ENCODE measurements at places on chromosomes 5 and 9.
A peak's percentile ranks its signal among the peaks of the same experiment; 100 is the strongest.

DNA sequence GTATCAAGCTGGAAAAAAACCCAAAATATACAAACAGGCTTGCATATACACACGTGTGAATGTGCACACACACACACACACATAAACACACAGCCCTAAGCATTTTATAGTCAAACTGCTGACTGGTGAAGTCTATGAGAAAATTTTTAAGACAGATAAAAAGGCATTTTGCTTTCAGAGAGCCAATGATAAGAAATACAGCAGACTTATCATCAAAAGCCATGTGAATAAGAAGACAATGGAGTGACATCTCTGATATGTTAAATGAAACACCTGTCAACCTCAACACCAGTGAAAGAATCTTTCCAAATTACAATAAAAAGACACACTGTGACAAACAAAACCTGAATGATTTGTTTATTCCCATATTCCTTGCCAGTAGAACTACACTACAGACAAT, 233.3 kb downstream of the CDH9 start:
- no peak for DNase-seq

GRCh38 chr5:44952376-44952775, 143.6 kb downstream of the MRPS30 start:
- DNase-seq = peak; percentile 65

GRCh38 chr9:5509573-5509972, 758 bp upstream of the PDCD1LG2 start:
- no peak for DNase-seq

DNA sequence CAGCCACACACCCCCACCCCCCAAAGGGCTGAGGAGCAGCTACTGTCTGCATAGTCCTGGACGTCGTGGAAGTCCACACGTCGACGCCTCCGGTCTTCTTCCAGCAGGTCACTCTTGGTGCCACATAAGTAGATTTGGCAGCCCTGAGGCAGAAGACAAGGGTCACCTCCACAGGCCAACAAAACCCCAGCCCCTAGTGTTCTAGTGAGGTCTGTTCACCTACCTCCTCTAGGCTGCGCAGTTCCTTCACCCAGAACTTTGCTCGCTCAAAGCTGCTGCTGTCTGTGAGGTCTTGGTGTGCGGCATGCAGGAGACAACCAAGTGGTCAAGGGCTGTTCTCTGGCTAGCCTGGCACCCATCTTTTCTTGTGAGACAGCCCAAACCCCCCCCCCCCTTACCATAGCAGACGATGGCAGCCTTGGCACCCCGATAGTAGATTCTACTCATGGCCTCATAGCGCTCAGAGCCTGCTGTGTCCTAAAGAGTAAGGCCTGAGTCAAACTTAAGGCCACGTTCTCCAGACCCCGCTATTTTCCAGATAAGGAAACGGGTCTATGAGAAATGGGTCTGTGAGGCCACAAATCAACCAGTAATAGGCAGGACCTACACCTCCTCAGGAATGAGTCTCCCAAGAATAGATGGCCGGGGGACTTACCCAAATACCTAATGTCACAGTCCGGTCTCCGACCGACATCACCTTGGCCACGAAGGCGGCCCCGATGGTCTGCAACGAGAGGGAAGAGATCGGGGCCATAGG, 987 bp downstream of the RAB24 start:
- DNase-seq = peak; percentile 55

GRCh38 chr9:129832982-129833381, 2.1 kb downstream of the C9orf78 start:
- DNase-seq = no peak

DNA sequence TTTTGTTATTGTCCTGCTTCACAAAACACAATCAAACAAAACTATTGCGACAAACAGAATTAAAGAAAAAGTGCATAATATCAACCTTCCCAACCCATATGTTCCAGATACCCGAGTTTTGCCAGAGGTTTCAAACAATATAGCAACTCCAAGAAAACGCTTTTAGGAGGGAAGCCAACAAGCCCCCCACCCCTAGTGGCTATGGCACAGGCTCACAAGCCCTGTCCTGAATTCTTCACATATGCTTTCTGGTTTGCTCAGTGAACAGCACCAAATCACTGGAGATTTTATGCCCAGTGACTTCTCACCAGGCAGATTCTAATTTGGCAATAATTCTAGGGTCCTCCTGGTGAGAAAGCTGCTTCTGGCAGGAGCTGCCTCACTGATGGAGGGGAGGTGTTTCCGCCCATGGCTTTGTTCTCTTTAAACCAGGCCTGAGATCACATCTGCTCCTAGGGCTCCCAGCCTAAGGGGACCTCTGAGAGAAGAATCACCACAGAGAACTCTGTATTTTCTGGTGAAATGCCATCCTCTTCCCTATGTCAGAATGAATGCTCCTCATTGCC, 1982.4 kb downstream of the EFNA5 start:
- no peak for DNase-seq

DNA sequence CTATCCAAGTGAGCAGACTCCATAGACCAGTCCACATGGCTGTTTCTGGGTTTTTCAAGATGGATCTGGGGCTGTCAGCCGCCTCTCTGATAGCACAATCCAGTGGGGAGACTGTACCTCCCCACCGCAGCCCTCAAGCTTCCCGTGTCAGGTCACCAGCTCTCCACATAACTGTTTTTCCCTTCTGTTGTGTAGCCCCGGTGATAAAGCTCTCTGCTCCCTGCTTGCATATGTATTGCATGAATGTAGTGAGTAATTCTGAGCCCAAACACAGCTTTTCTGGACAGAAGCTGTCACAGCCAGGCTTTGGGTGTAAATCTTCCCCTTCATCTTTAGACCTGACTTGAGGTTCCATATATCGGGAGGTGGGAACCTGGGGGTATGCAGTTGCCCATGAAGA, 23.1 kb upstream of the CFAP157 start:
- no peak for DNase-seq

GRCh38 chr5:135371622-135372232, 27.3 kb downstream of the MACROH2A1 start:
- DNase-seq = no peak

DNA sequence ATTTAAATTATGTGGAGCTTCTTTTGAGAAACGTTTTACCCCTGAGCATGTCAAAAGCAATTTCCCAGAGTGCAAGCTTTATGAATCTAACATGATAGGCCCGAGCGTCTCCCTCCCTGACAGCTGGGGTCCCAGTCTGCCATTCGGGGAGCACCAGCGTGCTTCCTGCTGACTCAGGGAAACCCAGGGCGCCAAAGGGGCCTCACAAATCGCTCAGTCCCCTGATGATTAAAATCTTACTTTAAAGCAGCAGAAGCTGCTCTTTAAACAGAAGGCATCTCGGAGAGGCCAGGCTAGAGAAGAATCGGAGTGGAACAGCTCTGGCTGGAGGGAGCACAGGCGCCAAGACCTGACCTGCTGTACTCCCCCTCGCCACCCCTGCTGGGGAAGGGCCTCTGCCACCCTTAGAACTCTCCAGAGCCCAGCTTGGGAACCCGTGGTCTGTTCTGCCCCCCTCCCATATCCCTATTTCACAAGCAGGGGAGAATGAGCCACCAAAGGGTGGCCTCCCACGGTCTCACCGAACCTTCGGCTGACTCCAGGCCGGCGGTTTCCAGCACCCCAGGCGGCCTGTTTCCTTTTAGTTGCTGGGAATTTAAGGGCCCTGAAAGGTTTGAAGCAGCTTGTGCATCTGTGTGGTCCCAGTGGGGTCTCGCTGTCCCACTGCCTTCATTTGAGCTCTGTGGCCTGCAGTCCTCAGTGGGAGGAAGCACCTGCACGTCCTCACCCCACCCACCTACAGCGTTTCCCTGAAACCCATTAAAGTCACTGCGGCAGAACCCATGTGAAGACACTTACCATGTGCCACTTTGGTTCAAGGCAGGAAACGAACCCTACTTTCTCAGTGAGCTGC, 147.6 kb downstream of the COL23A1 start:
- no peak for DNase-seq

GRCh38 chr9:73199886-73200285, 48.2 kb downstream of the ANXA1 start:
- DNase-seq = peak; percentile 29

- peak; percentile 38 for DNase-seq
Observed at GRCh38 chr5:1111241-1111726, 579 bp downstream of the SLC12A7 start.

GRCh38 chr9:86722706-86723075, 224.6 kb downstream of the GAS1 start:
- DNase-seq = no peak

DNA sequence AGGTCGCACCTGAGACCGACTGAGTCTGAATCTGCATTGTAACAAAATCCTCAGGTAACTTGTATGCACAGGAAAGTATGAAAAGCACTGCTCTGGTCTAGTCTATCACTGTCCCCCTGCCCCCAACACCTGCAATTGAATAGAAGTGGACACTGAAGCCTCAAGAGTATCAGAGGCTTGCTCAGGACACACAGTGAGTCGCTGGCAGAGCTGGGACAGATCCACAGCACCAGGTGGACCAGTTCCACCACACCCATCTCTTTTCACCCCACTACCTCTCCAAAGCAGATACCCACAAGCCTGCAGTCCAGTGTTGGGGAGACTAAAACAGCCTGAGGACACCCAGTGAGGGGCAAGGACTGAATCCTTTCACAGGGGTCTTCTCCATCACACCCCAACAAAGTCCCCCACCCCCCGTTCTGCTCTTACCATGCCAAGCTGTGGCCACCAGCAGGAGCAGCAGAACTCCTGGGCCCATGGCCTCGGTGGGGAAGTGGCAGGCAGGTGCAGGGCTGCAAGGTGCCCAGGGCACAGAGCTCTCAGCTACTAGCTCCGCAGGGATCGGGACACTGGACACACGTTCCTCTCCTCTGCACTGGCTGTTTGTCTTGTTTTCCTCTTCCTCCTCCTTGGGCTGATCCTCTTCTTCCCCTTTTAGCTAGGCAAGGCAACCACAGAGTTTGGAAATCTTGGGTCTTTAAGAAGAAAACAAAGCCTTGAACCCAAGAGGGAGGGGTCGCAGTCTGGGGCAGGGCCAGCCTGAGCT, at the start of gene CSF1R:
TSS of gene CSF1R (minus strand) at position 605 of the 766 bp plus-strand sequence. CDS start at position 478, 127 bp downstream.
- peak; percentile 45 for DNase-seq

- DNase-seq = no peak
Observed at GRCh38 chr9:70534061-70534460, 119.6 kb upstream of the KLF9 start.

DNA sequence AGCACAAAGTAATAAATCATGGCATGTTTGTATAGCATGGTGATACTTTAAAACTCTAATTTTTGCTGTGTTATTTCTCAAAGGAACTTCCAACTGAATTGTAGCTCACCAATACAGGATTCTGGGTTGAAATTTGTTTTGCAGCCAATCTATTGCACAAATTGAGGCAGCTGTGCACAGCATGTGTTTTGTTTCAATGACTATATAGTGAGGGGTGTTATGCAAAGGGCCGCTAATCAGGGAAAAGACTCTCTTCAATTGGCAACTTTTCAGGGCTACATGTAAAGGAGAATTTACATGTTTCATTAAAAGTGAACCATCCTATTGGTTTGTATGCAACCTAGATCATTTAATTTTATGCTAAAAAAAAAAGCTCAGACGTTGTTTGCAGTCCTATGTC, 44.6 kb downstream of the PLPPR1 start:
- DNase-seq = no peak

DNA sequence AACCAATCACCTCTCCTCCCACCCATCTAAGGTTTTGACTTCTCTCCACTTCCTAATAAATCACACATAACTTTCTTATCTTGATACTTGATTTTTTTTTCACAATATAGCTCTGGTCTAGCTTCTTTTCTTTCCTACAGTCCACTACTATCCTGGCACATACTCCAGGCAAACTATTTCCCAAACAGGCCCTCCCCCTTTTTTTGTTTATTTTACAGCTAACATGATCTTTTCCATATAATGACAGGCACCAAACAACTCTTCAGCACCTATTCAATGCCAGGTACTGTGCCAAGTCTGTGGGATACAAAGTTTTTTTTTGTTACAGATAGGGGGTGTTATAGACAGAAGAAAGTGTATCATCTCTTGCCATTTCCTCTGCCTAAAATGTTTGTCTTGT, 7.9 kb downstream of the TYRP1 start:
- DNase-seq = no peak

DNA sequence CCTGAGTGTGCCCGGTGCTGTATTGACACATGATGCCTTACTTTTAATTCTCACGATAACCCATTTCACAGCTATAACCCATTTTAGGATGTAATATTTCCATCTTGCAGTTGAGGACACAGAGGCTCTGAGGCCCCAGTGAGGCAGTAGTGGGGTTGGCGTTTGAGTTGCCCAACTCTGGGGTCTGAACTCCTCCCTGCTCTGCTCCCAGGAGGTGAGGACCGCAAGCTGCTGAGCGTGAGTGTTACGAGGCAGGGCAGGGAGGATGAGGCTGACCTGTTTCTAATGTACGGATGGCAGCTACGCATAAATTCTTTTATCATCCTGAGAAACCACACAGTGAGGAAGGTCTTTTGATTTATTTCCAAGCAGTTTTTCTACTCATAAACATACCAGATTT, 11.4 kb downstream of the LRRC8A start:
- no peak for DNase-seq

GRCh38 chr5:94888674-94889073, 270.2 kb downstream of the SLF1 start:
- DNase-seq = no peak

DNA sequence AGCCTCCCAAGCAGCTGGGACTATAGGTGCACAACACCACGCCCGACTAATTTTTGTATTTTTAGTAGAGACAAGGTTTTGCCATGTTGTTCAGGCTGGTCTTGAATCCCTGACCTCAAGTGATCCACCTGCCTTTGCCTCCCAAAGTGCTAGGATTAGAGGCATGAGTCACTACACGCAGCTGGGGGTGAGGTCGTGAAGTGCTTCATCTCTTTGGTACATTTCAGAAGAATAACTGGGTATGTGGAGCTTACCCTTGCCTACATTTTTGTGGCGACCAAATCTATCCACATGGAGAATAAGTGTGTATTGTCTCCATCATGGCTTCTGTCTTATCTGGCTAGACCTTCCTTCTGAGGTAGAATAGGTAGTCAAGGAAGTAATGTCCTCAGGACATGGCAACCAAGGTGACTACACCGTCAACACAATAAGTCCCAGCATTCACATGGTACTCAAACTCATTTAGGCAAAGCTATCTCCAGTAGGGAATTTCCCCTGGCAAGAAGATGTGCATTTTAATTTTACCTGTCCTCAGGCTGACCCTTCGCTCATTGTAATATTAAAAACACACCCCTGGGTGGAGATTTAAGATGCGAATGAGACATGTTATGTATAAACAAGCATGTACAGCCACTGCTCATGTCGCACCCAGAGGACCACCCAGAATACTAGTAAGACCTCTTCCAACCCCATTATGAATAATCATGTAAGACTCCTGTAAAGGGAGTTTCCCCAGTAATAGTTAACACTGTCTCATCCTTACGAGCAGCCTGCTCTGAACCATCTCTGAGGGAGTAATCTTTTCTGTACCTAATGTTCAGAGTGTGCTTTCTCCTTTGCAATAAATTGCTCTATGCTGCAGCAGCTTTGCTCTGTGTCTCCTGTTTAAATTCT, 1173.2 kb downstream of the TAF11L14 start:
- DNase-seq = no peak

GRCh38 chr5:57537811-57538210, 55.2 kb upstream of the ACTBL2 start:
- DNase-seq = no peak

GRCh38 chr5:39249564-39250274, 30.4 kb upstream of the FYB1 start:
- no peak for DNase-seq

- peak; percentile 60 for DNase-seq
Observed at GRCh38 chr9:35656831-35657545, 831 bp downstream of the RMRP start.
